ENCODE measurements at places on chromosomes 1 and 21.
A peak's percentile ranks its signal among the peaks of the same experiment; 100 is the strongest.

DNA sequence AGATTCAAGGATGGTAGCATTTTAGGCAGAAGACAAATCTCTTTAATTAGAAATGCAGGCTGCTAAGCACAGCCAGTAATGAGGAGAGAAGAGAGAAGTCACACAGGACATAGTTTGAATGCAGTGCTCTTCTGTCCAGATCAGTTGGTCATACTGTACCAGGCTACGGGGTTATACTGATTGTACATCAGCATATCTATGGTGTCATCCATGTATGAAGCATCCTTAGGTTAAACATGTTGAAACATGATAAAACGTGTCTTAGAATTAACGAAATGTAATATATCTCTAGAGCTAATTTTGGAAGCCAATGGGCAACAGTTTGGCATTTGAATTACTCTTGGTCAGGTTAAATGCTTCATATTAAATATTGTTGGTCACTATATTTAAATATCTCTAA, 199.1 kb downstream of the RYR2 start:
- DNase-seq = no peak

DNA sequence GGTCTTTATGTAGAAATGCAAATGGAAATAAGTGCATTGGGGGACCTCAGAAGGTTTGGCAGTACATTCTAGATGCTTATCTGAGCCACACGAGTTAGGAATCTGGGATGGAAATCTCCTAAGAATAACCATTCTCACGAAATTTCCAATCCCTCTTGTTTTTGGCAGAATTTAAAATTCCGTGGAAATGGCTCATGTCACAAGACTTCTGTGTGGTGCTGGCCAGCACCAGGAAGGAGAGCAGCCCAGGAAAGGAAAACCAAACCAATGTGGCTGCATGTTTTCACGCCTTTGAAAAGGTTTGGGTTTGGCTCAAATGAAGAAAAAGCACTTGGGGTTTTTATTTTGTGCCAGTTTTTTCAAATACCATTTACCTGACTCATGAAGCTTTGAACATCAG, 80.1 kb upstream of the KCNK2 start:
- no peak for DNase-seq

DNA sequence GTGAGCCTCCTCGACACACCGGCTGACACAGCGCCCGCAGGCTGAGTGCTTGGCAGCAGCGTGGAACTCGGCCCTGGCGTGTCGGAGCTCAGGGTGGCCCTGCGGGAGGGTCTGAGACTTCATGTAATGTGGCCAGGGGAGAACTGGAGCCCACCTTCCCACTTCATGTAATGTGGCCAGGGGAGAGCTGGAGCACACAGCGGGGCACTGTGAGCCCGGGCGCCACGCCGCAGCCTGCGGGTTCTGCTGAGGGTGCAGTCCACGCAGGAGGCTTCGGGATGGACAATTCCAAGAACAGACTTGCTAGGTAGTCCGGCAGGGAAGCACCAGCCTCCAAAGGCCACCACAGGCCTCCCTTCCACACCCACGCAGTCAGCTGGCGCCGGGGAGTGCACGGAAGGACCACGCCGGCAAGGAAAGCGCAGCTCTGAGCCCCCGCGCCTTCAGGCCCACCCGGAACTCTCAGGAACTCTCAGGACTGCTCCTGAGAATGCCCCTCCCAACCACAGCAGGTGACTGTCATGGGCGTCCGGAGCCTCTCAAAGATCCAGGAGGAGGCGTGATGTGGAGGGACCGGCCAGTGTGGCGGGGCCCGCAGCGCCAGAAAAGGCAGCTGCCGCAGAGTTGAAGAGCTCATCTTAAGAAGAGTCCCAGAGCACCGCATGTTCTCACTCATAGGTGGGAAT, 19.3 kb upstream of the ADARB1 start:
- DNase-seq = no peak

- DNase-seq = no peak
Observed at GRCh38 chr1:211697356-211697755, 21.9 kb upstream of the NEK2 start.

- DNase-seq = no peak
Observed at GRCh38 chr1:163870666-163871065, 548.9 kb downstream of the NUF2 start.

DNA sequence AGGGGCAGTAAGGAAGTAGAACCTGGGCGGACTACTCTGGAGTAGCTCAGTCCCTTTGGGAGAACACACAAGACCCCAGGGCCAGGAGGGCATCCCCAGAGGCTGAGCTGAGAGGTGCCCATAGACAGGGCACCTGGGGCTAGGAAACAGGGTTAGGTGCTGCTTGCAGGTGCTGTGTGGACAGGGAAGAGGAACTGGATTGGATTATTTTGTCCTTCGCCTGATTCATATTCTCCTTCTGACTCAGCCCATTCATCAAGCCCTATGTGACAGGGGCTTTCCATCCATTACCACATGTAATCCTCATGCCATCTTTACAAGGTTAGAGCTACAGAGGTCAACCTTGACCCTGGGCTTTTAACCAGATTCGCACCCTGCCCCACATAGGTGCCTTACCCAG, 183.9 kb downstream of the C1orf94 start:
- no peak for DNase-seq

DNA sequence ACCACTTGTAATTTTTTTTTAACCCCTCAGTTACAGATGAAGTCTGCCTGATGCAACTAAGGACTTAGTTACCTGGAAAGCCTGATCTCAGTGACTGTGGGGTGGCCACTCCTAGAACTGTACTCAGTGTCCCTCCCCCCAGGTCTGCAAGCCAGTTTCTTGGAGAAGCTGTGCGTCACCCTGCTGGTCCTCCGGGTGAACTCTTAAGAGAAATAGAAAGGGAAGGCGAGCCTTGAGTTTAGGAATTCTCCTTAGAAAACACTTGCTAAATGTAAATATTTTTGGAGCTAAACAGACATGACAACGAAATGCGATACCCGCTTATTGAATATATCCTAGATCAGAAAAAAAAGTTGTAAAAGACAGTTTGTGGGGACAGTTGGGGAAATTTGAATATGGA, 730 bp downstream of the SLC16A4 start:
- DNase-seq = no peak

- DNase-seq = no peak
Observed at GRCh38 chr1:102234753-102235359, 238.1 kb upstream of the OLFM3 start.

GRCh38 chr1:212089560-212090163, 54.1 kb downstream of the DTL start:
- DNase-seq = no peak

GRCh38 chr1:178122283-178122682, 28.4 kb downstream of the RASAL2 start:
- no peak for DNase-seq

GRCh38 chr1:151501474-151501873, 9.7 kb upstream of the CGN start:
- no peak for DNase-seq

DNA sequence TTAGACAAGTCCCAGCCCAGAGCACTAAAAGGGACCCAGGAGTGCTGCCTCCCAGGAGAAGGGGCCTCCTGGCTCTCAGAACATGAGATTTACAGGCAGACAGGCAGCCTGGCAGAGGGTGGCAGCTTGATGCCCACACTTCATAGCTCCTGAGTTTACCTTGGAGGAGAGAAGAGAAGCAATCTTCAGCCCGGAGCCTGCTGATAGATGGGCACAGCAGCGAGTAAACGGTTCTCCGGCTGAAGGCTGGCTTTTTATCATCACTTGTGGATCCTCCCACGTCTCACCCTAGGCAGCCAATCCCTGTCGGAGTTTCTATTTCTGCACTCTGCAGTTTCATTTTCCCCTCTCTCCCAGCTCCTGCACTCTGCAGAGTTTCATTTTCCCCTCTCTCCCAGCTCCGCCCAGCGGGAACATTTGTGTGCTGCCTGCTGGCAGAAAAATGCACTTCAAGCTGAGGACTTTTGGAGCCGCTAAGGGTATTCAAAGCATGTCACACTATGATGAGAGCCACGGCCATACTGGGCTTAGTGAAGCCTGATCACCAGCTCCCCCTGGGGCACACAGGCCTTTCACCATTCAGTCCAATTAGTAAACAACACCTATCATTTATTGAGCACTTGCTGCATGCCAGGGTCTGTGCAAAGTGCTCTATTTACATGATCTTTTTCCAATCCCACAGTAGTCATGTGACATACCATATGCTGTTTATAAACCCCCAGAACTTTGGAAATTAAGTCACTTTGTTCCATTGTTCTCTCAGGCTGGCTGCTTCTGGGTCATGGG, at the start of gene IFI6:
Gene IFI6 (minus strand): TSS at position 229 of the 786 bp plus-strand sequence. CDS start 2,878 bp downstream, outside the sequence.
- DNase-seq = peak; percentile 85

- no peak for DNase-seq
Observed at GRCh38 chr1:61334718-61335589, 252.6 kb downstream of the NFIA start.

DNA sequence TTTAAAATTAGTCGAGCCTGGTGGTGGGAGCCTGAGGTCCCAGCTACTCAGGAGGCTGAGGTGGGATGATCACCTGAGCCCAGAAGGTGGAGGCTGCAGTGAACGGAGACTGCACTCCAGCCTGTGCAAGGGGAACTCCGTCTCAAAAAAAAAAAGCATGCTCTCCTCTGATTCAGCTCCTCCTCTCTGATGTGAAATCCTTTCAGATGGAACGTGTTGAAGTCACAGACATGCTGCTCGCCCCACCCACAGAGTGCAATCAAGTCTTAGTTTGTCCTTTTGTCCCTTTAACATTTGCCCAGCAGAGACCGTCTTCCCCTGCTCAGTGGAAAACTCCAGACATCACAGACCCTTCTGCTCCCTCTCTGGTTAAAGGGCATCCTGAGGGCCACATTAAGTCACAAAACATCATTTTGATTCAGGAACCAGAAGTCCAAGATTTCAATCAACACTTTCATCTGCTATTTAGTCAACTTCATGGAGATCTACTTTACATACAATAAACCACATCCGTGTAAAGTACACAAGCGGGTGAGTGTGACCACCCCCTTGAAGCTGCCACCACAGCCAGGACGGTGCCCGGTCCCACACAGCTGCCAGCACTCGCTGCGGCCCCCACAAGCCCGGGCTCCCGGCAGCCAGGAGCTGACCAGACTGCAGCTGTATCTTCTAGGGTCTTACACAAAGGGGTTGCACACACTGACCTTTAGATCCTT, 18.9 kb upstream of the RNF223 start:
- DNase-seq = no peak

DNA sequence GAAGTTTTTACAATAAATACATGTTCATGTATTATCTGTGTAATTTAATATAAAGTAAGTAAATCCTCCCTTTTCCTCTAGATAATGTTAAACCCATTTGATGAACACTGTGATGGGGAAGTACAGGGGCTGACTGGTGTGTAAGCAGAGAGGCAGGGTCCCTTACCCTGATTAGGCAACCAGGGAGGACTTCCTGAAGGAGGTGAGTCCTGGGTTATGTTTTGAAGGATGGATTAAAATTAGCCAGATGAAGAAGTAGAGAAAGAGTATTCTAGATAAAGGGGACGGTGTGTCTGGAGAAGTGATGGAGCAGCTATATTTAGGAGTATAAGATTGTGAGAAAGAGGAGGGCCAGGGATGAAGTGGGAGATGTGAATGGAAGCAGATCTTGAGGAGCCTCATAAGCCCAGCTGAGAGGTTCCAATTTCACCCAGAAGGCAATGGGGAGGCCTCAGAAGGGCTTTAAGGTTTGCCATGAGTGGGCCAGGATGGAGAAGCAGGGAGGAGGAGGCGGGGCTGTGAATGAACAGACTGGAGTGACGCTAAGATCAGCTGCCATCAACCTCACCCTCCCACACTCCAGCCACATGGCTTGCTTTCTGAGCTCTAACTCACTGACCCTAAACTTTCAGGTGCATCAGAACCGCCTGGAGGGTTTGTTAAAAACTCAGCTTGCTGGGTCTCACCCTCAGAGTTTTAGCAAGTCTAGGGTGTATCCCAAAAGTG, 30.9 kb upstream of the ID3 start:
- no peak for DNase-seq

DNA sequence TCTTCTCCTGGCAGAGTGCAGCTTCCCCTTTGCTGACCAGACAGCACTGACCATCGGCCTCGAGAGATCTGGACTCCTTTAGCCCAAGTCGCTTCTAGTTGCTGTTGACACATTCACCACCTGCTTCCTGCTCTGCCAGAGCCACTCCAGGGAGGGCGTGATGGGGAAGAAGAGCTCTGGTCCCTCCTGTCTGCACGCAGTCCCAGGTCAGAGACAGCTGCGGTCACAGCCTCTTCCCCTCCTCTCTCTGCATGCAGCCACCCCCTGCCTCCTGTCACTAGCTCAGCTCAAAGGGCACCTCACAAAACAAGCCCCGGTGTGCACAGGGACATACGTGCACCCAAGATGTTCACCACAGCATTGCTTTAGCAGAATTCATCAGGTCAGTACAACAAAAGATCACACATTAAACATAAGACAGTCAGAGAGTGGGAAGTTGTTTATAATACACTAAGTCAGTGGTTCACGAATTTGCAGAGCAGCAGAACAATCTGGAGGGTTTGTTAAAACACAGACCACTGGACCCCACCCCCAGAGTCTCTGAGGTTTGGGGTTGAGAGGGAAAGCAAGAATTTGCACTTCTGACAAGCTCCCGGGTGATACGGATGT, 132.9 kb downstream of the SYF2 start:
- DNase-seq = peak; percentile 89

- no peak for DNase-seq
Observed at GRCh38 chr1:169019419-169020058, 87.0 kb upstream of the ATP1B1 start.

- DNase-seq = no peak
Observed at GRCh38 chr1:9826087-9826486, 2.3 kb upstream of the CLSTN1 start.

GRCh38 chr21:38990424-38990794, 184.7 kb downstream of the ETS2 start:
- no peak for DNase-seq

- DNase-seq = no peak
Observed at GRCh38 chr21:25944672-25945213, 210.0 kb downstream of the GABPA start.

GRCh38 chr1:242057745-242058115, 58.8 kb upstream of the MAP1LC3C start:
- DNase-seq = no peak

- DNase-seq = no peak
Observed at GRCh38 chr1:221709854-221710253, 32.0 kb downstream of the DUSP10 start.

GRCh38 chr1:2382621-2383361, 8.6 kb downstream of the MORN1 start:
- DNase-seq = peak; percentile 3

DNA sequence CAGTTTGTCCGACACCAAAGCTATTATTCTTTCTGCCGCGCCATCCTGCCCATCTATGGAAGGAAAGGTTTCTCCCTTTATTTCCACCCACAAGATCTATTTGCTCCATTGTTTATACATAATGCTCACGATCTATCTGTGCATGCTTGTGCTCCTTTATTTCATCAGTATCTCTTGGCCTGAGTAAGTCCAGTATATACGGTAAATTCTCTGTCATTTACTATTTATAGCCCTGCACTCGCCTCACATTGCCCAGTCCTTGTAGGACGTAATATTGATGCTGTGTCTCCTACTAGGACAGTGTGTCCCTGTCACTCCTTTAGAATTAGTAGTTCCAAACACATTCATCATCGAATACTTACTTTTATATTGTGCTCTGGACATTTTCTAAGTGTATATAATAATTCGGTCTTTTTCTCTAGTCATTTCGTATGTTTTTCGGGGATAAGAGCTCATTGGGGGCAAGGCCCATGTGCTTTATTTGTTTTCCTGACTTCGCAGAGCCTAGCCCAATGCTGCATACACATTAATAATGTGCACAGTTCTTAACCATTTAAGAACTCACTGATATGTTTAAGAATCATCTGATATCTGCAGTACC, 3.1 kb upstream of the NID1 start:
- no peak for DNase-seq

GRCh38 chr1:1356796-1357401, 1.5 kb downstream of the MXRA8 start:
- no peak for DNase-seq

GRCh38 chr21:46622226-46622625, 13.2 kb upstream of the PRMT2 start:
- DNase-seq = peak; percentile 74
